ENCODE measurements at places on chromosomes 4 and X.

DNA sequence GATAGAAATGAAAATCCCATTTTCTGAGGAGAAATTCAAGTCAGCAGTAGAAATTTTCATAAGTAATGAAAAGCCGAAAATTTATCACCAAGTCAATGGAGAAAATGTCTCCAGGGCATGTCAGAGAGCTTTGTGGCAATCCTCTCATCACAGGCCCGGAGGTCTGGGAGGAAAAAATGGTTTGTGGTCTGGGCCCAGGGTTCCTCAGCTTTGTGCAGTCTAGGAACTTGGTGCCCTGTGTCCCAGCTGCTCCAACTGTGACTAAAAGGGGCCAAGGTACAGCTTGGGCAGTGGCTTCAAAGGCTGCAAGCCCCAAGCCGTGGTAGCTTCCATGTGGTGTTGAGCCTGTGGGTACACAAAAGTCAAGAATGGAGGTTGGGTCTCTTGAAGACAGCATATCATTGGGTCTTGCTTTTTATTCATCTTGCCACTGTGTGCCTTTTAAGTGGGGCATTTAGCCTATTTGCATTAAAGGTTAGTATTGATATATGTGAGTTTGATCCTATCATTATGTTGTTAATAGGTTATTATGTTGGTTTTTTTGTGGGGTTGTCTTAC is 608.5 kb downstream of the PDHA2 start:
- DNase-seq = no peak

DNA sequence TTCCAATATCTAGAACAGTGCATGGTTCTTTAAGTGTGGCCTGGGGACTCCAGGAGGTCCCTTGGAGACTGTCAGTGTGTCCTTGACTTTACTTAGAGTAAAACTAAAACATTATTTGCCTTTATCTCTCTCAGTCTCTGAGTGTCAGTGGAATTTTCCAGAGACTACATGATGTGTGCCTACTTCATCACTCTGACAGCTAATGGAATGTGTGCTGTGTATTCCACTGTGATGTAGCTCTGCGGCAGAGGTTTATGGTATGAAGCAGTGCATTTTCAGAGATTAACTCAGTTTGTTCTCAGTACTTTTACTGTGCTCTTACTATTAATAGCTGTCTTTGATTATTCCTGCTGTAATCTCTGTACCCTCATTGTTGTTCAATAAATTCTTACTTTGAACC is 85.6 kb downstream of the MANBA start:
- DNase-seq = no peak

GRCh38 chrX:110836982-110837381 is 41.4 kb upstream of the CHRDL1 start:
- no peak for DNase-seq

DNA sequence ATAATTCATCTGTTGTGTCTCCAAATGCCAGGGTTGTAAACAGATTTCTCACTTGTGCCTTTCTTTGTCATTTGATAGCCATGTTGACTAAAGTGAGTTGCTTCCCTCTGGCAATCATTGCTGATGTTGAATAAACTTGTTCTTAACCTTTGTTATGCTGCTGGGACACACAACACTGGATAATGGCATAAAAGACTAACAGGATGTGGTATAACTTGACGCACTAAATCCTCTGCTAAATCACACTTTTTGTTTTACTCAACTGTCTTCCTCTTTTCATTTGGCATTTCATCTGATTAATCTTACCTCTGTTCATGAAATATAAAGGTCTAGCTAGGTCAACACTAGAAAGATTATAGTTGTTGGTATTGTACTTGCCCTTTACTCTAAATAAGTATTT is 17.6 kb upstream of the CXCL5 start:
- no peak for DNase-seq

- DNase-seq = no peak
Observed at GRCh38 chr4:158778156-158778711, 9.4 kb downstream of the FNIP2 start.

DNA sequence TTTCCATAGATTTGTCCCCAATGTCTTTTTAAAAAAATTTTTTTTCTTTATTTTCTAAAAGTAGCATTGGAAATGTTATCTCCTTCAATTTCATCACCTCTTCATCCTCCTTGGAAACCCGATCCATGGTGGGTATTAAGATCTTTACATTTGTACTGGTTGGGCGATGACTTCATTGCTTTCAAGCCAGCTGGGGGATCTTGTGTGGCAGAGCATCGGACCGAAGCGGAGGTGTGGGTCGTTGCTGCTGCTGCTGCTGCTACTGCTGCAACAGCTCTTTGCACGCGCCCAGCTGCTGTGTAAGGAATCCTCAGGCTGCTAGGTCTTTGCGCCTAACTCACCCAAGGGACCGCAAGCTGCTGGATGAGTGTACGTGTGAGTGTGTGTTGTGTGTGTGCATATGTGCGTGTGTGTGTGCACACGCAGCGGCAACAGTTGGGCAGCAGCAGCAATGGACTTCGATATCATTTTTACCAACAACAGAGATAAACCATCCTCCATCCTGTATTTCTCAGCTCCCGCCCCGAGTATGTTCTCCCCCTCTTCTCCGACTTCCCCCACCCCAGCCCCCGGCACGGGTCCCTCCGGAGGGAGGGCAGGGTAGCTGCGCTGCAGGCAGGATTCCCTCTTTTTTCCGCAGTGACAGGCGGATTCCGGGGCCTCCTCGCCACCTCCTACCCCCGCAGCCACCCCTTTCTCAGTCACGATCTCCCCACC is 768 bp upstream of the CDKL5 start:
- DNase-seq = no peak

DNA sequence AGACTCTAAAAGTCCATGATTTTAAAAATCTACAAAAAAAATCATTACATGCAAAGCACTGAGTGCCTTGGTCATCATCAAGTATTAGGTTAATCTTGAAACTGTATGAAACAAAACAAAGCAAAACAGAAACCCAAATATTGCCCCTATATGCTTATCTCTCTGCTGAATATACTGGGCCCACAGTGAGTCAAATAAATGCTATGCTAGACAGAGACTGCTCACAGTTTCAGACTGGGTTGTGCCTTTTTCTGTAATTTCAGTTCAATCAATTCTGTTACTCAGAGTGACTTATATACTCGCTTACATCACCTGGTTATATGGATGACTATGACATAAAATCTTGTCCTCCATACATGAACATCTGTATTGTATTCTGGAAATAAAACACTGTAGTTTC is 257.1 kb upstream of the ACTRT1 start:
- DNase-seq = no peak

- no peak for DNase-seq
Observed at GRCh38 chr4:89752932-89753598, 83.9 kb downstream of the SNCA start.

GRCh38 chr4:60296386-60296785 is 903.7 kb upstream of the ADGRL3 start:
- DNase-seq = no peak

DNA sequence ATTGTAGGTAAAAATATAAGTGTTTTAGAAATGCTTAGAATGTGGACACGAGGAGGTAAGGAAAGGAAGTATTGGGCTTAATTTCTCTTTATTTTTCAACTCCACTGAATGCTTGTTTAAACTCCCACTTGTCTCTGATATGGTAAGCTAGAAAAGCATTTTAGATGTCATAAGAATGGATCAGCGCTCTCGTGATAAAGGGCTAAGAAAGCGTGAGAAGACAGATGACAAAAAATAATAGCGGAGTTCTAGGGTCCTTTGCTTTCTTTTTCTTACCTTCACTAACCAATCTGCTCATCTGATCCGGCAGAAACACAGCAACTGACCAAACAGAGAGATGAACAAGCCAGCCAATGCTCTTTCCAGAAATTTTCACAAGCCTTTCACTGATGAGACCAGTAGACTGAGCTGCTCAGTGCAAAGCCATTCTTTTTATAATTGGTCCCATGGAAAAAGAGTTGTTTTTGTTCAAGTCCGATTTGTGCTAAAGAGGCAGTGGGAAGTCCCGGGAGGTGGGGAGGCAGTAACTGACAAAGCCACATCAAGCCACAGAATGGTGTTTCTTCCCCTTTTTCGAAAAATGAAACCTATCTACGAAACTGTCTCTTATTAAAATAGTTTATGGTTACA is at the start of gene TASL:
TSS of gene TASL (minus strand) at position 405 of the 630 bp plus-strand sequence. CDS start 17,411 bp downstream, outside the sequence.
- no peak for DNase-seq

- DNase-seq = no peak
Observed at GRCh38 chrX:41412261-41413081, 34.7 kb upstream of the NYX start.

- no peak for DNase-seq
Observed at GRCh38 chr4:211033-211511, 86.8 kb downstream of the ZNF718 start.

GRCh38 chrX:147079457-147079856 is 264.9 kb upstream of the CXorf51A start:
- no peak for DNase-seq

- no peak for DNase-seq
Observed at GRCh38 chr4:5366421-5366820, 315.1 kb downstream of the STK32B start.

- DNase-seq = no peak
Observed at GRCh38 chrX:153925739-153926551, at the start of gene ARHGAP4. TSS of gene ARHGAP4 (minus strand) at chrX:153926264. CDS start at chrX:153926202, 62 bp downstream.
